ENCODE measurements at places on chromosomes 6 and 20.

DNA sequence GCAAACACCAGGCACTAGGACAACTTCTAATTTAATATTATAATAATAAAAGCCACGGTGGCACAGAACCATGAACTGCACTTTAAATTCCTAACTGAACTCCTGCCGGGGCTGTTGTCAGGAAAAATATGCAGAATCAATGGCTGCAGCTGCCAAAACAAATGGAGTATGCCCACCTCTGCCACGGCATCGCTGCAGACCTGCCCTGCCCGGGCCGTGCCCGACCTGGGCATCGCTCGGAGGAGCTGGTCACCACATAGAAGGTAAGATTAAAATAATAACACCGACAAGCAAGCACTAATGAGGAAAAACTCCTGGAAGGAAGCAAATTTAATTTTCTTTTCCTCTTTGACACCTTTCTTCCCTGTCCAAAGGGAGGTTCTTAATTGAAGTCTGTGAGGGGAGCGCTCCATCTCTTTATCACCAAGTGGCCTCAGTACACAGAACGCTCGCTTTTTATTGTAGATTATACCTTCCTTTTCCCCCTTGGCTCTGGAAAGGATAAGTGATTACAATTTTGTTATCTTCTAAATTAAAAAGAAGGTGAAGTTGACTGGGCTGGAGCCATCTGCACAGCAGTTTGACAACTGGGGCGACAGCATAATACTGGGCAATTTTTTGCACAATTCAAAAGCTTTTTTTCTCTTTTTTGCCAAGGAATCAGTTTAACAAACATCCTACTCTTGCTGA is 351.3 kb downstream of the ZFAND3 start:
- no peak for DNase-seq

- no peak for DNase-seq
Observed at GRCh38 chr6:17962436-17963031, 24.9 kb downstream of the KIF13A start.

- no peak for DNase-seq
Observed at GRCh38 chr20:58378704-58379103, 10.3 kb upstream of the VAPB start.

GRCh38 chr6:34922177-34922663 is 33.2 kb downstream of the ANKS1A start:
- DNase-seq, result no peak

- DNase-seq, result no peak
Observed at GRCh38 chr20:49964964-49965780, 17.6 kb upstream of the SNAI1 start.

DNA sequence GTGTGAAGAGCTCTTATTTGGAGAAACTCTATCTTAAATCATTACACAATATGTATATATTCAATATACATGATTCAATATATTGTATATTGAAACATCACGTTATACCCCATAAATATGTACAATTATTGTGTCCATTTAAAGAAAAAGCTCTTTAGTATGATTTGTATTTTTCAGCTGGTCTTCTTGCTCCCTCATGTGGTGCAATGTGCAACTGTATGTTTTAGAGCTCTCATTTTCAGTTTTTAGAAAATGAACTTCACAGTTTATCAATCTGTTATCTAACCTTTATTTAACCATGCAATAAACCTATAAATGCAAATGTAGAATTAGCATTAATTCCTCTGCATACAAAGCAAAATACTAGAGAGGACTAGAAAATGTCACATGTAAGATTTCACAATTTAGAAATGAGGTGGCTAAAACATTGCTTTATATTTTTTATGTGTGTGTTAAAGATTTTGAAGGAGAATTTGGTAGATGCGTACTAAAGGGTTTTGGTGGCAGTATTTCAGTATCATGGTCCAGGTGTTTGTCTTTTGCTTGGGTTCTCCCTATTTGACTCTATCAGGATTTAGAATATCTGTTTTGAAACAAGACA is 167.1 kb downstream of the PHF3 start:
- DNase-seq, result no peak

DNA sequence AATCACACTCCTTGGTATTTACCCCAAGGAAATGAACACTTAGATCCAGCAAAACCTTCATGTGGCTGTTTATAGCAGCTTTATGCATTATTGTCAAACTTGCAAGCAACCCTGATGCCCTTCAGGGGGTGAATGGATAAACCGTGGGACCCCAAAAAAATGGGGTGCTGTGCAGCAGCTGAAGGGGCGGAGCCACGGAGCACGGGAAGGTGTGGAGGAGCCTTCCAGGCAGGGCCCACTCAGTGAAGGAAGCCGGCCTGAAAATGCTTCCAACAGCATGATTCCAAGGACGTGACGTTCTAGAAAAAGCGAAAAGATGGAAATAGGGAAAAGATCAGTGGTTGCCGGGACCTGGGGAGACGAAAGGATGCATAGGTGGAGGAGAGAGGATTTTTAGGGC is 25.6 kb upstream of the FRMD1 start:
- no peak for DNase-seq

DNA sequence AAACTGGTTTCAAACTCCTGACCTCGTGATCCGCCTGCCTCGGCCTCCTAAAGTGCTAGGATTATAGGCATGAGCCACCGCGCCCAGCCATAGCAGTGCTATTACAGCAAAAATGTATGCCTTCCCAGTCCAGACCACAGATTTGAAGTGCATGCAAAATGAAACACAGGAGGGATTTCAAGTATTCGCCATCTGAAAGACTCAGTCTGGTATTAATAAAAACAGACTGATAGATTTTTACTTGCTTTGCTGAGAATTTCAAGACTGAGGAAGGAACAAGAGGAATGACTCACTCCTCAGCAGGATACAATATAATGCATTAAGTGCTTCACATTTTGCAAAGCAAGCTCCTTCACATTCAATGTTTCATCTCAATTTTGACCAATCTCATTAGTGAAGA is 134.9 kb downstream of the TMEM200A start:
- no peak for DNase-seq

DNA sequence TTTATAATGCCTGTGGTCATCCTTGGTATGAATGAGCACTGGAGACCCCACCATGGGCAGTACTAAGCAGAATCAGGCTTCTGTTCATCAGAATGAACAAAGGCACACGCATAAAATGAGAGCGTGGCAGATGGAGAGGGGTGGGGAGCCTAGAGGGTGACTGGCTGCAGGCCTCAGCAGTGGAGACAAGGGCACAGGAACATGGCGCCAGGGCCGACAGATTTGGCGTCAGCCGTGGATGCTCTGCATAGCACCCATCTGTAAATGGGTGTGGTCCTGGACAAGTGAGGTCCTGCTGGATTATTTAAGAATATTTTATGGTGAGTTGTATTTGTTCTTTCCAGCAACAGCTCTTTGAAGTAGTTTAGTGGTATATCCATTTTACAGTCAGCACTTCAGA is 33.1 kb downstream of the E2F3 start:
- DNase-seq, result no peak

DNA sequence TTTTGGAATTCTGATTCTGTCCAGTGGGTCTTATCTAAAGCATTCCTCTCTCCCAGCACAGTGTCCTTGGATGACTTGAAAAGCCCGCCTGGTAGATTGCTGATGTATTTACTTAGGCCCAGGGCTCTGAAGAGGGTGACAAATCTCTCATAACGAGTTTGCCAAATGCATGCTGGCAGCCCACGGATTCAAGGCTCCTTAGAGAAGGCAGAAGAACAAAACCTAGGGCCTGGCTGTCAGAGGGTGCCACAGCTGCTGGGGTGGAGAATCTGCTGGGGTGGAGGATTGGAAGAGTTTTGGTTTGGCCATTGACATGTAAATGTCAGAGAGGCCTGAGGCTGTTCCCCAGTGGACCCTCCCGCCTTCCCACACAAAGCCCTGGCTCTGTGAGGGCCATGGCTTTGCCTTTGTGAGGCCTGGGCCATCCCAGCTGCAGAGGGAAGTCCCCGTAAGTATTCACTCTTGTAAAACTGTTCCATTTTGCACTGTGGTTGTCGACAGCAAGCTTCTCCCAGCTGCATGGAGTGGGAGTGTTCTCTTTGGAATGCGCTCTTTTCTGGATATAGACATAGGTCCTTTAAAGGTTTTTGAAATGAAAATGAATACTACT is 50.3 kb downstream of the ANKRD6 start:
- no peak for DNase-seq

DNA sequence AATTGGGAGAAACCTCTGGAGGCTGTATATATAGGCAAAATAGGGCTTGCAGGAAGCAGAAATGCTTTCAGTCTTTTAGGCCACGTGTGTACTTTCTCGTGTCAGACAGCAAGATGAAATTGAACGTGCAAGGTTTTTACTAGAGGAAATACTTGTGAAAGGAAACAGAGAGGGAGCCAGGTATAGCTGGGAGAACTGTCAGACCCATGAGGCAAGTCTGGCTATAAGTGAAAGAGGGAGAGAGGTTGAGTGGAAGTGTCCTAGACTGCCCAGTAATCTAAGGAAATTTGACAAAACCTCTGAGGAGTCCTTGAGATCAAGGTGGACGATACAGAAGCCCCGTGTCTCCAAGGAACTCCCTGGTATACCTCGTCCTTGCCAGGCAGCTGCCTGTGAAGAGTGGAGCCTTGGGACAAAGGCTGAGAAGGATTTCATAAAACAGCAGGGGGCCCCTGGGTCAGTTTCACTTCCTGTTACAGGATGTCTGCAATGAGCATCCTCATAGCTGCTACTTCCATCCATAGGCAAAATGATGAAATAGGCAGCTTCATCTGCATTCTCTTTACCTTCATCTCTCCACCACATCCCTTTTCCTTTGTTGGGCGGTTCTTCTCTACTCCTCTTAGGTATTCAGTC is 114.4 kb upstream of the MAP3K7 start:
- DNase-seq, result no peak

DNA sequence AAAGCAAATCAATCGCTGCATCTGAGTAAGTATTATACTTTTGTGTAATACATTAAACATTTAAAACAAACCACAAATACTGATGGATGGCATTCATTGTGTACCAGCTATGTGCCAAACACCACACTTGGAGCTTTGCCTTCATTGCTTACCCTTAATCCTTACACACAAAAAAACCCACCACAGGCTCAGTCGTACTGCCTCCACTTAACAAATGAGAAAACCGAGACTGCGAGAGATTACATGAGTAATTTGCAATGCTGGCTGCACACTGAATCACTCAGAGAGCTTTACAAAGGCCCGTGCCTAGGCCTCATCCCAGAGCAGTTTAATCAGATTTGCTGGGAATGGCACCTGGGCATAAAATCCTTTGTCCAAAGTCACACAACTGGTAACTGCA is 130.5 kb downstream of the EDN1 start:
- no peak for DNase-seq

GRCh38 chr6:73727114-73727513 is 31.1 kb downstream of the CD109 start:
- DNase-seq, result peak; percentile 6
